ENCODE measurements at places on chromosomes 13 and 19.

DNA sequence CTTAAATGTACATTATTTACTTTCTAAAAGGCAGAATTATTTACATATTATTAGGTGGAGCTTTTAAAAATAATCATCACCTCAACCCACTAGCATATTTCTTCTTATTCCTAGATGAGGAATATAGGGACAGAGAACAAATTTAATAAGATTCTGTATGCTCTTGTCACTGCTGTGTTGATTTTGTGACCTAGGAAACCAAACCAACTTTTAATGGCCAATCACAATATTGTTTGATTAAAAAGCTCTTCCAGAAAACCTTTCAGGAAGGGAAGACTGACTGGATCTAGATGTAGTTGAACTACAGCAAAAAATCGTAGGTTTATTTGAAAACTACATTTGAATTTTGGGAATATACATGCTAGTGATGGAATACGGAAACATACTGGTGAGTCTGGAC lies 91.8 kb upstream of the RAP2A start:
- peaks cover 19% of the 10 kb centered on the region for H3K36me3 ChIP-seq
- no peaks in the 10 kb centered on the region for H3K27me3 ChIP-seq
- no peak for DNase-seq
- H3K27ac ChIP-seq, result no peak overlapping the region
- H3K4me3 ChIP-seq, result no peak overlapping the region
- H3K4me1 ChIP-seq, result peaks cover 15% of the 10 kb centered on the region

- H3K27me3 ChIP-seq, result peaks cover 5% of the 10 kb centered on the region
- H3K4me3 ChIP-seq, result no peak overlapping the region
- H3K27ac ChIP-seq, result no peak overlapping the region
- H3K36me3 ChIP-seq, result peaks cover 10% of the 10 kb centered on the region
- no peak for DNase-seq
- no peaks in the 10 kb centered on the region for H3K4me1 ChIP-seq
Observed at GRCh38 chr13:31334994-31335557, 135.3 kb downstream of the B3GLCT start.

- H3K4me3 ChIP-seq, result no peak overlapping the region
- H3K4me1 ChIP-seq, result peaks cover 15% of the 10 kb centered on the region
- no peaks in the 10 kb centered on the region for H3K27me3 ChIP-seq
- no peaks in the 10 kb centered on the region for H3K36me3 ChIP-seq
- no peak for DNase-seq
- no peak overlapping the region for H3K27ac ChIP-seq
Observed at GRCh38 chr13:23699271-23699670, 129.1 kb downstream of the TNFRSF19 start.

DNA sequence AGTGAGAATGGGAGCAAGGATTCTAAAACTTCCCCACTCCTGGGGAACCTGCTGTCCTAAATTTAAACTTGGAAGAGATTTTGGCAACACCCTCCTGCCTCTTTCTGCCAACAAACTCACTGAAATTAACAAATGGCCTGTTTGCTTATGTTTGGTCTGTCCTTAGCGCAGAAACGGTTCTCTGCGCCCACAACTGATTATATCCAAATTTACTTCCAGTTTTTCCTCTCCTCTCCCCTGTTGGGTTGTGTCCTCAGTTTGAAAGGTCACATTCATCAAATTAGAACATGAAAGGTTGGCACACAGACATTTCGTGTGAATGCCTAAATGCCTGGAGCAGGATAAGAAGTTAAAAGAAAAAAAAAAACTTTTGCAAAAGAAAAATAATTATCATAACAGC lies 56.4 kb upstream of the MRI1 start:
- no peak overlapping the region for H3K4me3 ChIP-seq
- no peak overlapping the region for H3K27ac ChIP-seq
- peaks cover 30% of the 10 kb centered on the region for H3K27me3 ChIP-seq

GRCh38 chr19:9789066-9789465 lies 20.5 kb upstream of the ZNF846 start:
- H3K4me1 ChIP-seq, result peaks cover 37% of the 10 kb centered on the region
- no peaks in the 10 kb centered on the region for H3K27me3 ChIP-seq
- DNase-seq, result no peak
- no peak overlapping the region for H3K4me3 ChIP-seq

GRCh38 chr13:86741762-86742285 lies 929.3 kb upstream of the SLITRK5 start:
- no peak for DNase-seq
- no peaks in the 10 kb centered on the region for H3K27me3 ChIP-seq
- H3K4me3 ChIP-seq, result no peak overlapping the region
- no peaks in the 10 kb centered on the region for H3K4me1 ChIP-seq
- H3K27ac ChIP-seq, result no peak overlapping the region

DNA sequence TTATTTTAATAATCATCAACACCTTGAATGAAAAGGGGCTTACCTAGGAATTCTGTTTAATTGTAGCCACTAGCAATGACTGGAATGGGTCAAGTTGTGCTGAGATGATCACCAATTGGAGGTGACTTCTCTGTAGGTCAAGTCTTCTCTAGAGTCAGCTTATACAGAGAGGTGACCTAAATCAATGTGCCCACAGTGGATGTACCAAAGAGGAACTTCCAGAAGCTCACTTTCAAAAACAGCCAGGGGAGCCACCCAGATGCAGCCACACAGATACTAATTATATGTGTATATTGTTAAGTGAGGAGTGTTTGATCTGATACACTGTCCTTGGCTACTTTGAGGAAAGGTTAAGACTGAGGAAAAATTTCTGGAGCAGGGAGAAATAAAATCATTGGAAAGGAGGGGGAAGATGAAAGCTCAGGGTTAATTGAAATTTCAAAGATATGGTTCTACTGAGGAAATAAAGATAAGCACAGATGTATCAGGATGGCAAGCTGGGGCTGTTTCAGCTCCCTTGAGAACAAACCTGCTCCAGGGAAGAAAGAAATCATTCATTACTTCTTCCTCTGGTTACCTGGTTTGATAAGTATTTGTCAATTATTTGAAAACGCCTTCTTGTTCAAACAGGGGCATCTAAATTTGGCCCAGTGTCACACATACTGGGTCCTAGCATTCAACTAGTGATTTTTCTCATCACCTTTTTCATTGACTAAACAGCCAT lies 5.1 kb downstream of the GPR183 start:
- H3K27me3 ChIP-seq, result no peaks in the 10 kb centered on the region
- peaks cover 87% of the 10 kb centered on the region for H3K36me3 ChIP-seq
- peak overlapping the region; percentile 96 for H3K4me3 ChIP-seq
- H3K27ac ChIP-seq, result peak overlapping the region; percentile 97

DNA sequence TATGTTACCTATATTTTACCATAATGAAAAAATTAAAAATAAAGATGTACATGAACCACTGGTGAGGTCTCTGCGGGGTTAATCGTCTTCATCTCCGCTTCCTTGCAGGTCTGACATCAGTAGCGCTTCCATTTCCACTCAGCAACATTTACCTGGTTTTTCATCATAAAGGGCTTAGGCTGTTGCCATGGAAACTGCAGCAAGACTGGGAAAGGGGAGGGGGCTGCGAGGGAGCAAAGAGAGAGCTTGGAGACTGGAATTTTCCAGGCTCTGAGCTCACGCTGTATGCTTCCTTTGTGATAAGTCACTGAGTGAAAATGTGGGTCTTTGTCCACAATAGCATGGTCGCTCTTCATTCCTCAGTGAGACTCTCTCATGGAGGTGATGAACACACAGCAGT lies 136.6 kb upstream of the USP29 start:
- H3K4me1 ChIP-seq, result no peaks in the 10 kb centered on the region
- no peak for DNase-seq
- no peak overlapping the region for H3K27ac ChIP-seq
- H3K4me3 ChIP-seq, result no peak overlapping the region
- no peaks in the 10 kb centered on the region for H3K27me3 ChIP-seq

- no peak overlapping the region for H3K4me3 ChIP-seq
- no peaks in the 10 kb centered on the region for H3K36me3 ChIP-seq
- H3K27ac ChIP-seq, result no peak overlapping the region
- DNase-seq, result no peak
Observed at GRCh38 chr13:34627509-34628208, 314.4 kb upstream of the NBEA start.

DNA sequence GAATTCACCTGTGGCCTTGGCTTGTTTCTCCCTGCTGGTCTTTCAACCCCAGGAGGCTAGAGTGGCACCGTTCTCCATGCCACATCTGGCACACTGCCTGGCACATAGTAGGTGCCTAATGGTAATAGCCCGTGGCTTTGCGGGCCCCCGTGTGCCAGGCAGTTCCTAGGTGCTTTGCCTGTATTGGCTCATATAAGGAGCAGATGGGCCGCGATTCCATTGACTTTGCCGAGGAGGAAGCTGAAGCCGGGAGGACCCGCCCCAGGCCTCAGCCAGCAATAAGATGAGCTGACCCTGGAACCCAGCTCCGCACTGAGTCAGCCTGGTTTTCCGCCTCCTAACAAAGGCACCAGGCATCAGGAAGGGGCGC lies 807 bp downstream of the PGLYRP1 start:
- H3K27me3 ChIP-seq, result peaks cover 31% of the 10 kb centered on the region
- no peak for DNase-seq
- H3K36me3 ChIP-seq, result peaks cover under 1% of the 10 kb centered on the region
- H3K27ac ChIP-seq, result no peak overlapping the region

DNA sequence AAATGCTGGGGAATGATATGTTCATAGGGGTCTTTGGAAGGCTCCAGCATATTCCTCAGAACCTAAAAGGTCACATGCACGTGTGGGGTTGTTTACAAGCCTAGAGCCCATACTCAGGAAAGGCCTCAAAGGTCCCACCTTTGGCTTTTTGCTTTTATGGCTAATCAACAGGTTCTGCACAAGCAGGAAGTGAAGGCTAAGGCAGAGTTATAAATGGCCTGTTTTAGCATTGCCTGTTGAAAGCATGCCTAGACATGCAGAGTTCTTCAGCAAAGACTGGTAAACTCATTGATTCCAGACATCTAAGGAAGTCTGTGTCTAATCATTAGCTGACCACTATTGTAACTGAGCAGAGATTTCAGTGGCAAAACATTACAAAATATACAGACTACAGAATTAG lies 198.3 kb downstream of the KCNRG start:
- peaks cover 20% of the 10 kb centered on the region for H3K4me1 ChIP-seq
- peaks cover 20% of the 10 kb centered on the region for H3K27me3 ChIP-seq
- no peak overlapping the region for H3K27ac ChIP-seq
- peaks cover 3% of the 10 kb centered on the region for H3K36me3 ChIP-seq
- H3K4me3 ChIP-seq, result no peak overlapping the region
- DNase-seq, result no peak

Data from activated T-cell treated with anti-CD3 and anti-CD28 coated beads, Interleukin-2, amount 50 U/mL, for 24 hours (primary cell).